Psoas muscle (tissue), 8 donors: ENCODE measurements at places on chromosomes 7 and 10. TPM values are rescaled to one million over a fixed set of nuclear protein-coding genes. Genes with fewer than 3 reads are reported as not detected.

The GLI3 gene
- 4.9 TPM for total RNA-seq

The SYCE1 gene
- total RNA-seq: 0.47 TPM

The PAPSS2 gene
- total RNA-seq: 3.8 TPM

The SLC16A12 gene
- total RNA-seq: 1.2 TPM

The H2BK1 gene
- not detected for total RNA-seq

The TBX20 gene
- not detected for total RNA-seq

The STAG3 gene
- 0.50 TPM for total RNA-seq

The PLEKHS1 gene
- not detected for total RNA-seq

The ERCC6 gene
- 13.3 TPM for total RNA-seq

The CHST3 gene
- total RNA-seq: 17.0 TPM

The TBXAS1 gene
- total RNA-seq: 2.7 TPM

The TEX36 gene
- total RNA-seq: not detected

The GHITM gene
- total RNA-seq: 261 TPM

The EMX2 gene
- 1.4 TPM for total RNA-seq

The DRGX gene
- not detected for total RNA-seq

The ASAH2 gene
- 0.18 TPM for total RNA-seq

The STEAP2 gene
- 1.7 TPM for total RNA-seq

The TMEM236 gene
- total RNA-seq: 0.60 TPM

The SPDYE16 gene
- not detected for total RNA-seq

The MMD2 gene
- total RNA-seq: not detected

The AKR1C8 gene
- not detected for total RNA-seq

The GPR146 gene
- 8.0 TPM for total RNA-seq

The GPR26 gene
- total RNA-seq: not detected

The PHF14 gene
- 12.8 TPM for total RNA-seq
